ENCODE measurements at places on chromosomes 3 and 15. TPM values are rescaled to one million over a fixed set of nuclear protein-coding genes. Genes with fewer than 3 reads are reported as not detected.

The TMA7 gene
- total RNA-seq = 292 TPM

The NIPA2 gene
- total RNA-seq = 67.6 TPM

The SNAP23 gene
- total RNA-seq = 67.5 TPM

The MUSTN1 gene
- total RNA-seq = 0.50 TPM

The EXD1 gene
- 0.11 TPM for total RNA-seq

The P4HTM gene
- total RNA-seq = 42.4 TPM

The ANO10 gene
- total RNA-seq = 90.9 TPM

The CNOT10 gene
- total RNA-seq = 23.2 TPM

The CLDND1 gene
- total RNA-seq = 117 TPM

The TGM4 gene
- not detected for total RNA-seq

The HAPLN3 gene
- 2.6 TPM for total RNA-seq

The DAPK2 gene
- 5.8 TPM for total RNA-seq

The CCDC9B gene
- 46.2 TPM for total RNA-seq

The ALS2CL gene
- 1.4 TPM for total RNA-seq

The TRIM71 gene
- total RNA-seq = not detected

The AMIGO3 gene
- total RNA-seq = not detected

The SCN5A gene
- 0.75 TPM for total RNA-seq

The ENTPD3 gene
- total RNA-seq = not detected

The UCN2 gene
- 1.2 TPM for total RNA-seq

The GOLGA8J gene
- total RNA-seq = 0.11 TPM

The CD200 gene
- total RNA-seq = 0.44 TPM

The ZNF654 gene
- 24.6 TPM for total RNA-seq

Data from uterine smooth muscle cell (primary cell).